NCI-H510A treated with DMSO at 0.1 percent for 48 hours (cell line): ENCODE measurements at places on chromosomes 2 and 18.
A peak's percentile ranks its signal among the peaks of the same experiment; 100 is the strongest.

DNA sequence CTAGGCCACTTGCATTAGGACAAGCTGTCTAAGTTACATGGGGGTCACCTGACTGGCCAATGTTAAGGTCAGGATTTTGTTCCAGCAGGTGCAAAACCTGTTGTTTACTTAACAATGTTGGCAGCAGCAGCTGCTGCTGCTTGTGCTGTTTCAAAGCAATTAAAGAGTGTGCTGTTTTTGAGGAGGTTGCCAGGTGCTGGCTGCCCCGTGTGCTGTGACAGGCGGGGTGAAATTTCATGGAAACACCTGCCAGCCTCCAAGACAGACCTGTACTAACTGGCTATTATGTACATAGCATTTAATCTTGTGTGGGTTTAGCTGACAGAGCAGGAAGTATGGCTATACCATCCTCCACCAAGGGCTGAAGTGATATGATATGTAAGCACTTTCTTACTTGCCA lies 224.9 kb downstream of the ASXL3 start:
- peak; percentile 99 for DNase-seq

GRCh38 chr2:74481961-74482800 lies 617 bp downstream of the CCDC142 start:
- DNase-seq = peak; percentile 28

GRCh38 chr2:43128559-43128955 lies 97.8 kb downstream of the ZFP36L2 start:
- DNase-seq = no peak

GRCh38 chr2:223101340-223102039 lies 49.5 kb downstream of the KCNE4 start:
- DNase-seq = peak; percentile 74

DNA sequence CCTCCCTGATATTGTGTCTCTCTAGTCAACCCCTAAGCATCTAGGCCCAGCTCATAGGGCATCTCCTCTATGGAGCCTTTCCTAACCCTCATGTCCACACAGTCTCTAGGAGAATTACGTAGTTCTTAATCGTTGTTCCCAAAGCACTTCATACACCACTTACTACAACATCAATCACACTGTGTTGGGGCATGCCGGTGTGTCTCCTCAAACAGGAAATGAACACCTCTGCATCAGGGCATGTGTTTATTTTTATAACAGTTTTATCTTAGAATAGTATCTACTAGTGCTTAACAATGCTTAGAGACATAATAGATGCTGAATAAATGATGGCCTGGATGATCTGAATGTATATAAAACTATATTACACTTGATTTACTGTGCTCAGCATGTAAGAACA lies 19.7 kb downstream of the CYP1B1 start:
- DNase-seq = peak; percentile 9

- DNase-seq = peak; percentile 85
Observed at GRCh38 chr2:69781321-69782248, 39.7 kb downstream of the ANXA4 start.

DNA sequence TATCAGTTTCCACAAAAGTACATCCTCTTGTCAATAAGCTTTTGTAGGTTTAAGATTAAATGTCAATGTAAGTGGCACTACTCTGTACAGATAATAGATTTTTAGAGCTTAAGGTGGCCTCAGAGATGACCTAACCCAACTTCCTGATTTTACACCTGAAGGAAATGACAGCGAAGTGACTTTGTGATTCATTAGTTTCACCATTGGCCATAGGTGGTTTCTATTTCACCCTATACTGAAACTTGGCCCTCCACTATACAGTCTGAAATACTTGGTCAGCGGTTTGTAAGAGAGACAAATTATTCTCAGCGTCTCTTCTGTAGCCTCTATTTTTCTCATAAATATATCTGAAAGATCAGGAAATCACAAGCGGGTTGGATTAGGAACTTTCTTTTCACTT lies 330.4 kb upstream of the FAM98A start:
- DNase-seq = no peak

GRCh38 chr2:48080534-48081316 lies 174.4 kb upstream of the FBXO11 start:
- DNase-seq = no peak

GRCh38 chr2:233991196-233991595 lies 59.3 kb upstream of the SPP2 start:
- no peak for DNase-seq

GRCh38 chr2:152176113-152176714 lies 651 bp upstream of the STAM2 start:
- no peak for DNase-seq
